Activated CD8-positive, alpha-beta memory T cell treated with anti-CD3 and anti-CD28 coated beads for 24 hours (primary cell): ENCODE measurements at places on chromosomes 11 and 22.
A peak's percentile ranks its signal among the peaks of the same experiment; 100 is the strongest.

- DNase-seq: no peak
These were observed 1080.2 kb downstream of the NTM start for GRCh38 chr11:132450631-132451030.

DNA sequence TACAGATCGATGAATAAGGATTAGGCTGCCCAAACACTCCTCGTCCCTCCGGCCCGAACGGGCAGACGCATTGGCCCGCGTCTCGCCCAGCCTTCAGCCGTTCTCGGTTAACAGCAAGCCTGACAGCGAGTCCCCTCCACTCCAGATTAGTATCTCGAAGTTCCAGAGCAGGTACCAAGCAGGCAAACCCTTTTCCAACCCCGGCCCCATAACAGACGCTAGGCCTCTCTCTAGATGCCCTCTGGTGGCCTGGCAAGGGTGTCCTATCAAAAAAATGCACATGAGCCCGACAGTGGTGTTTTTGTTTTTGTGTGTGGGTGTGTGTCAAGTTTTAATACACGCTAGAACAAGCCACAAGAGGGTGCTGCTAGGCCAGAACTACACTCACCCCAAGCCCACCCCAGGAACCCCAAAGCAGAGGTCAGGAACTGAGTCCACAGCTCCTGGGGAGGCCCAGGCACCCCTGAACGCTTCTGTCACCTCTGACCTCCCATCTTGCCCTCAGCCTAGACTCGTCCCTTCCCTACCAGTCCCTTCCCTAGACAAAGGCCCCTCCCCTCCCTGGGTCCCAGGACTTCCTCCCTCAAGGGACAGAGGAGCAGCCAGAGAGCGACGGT is 658 bp upstream of the ARFGAP2 start:
- no peak for DNase-seq

- no peak for DNase-seq
These were observed 44.2 kb downstream of the TRIM66 start for GRCh38 chr11:8638300-8638699.

GRCh38 chr11:27150098-27150497 is 109.5 kb downstream of the BBOX1 start:
- no peak for DNase-seq

DNA sequence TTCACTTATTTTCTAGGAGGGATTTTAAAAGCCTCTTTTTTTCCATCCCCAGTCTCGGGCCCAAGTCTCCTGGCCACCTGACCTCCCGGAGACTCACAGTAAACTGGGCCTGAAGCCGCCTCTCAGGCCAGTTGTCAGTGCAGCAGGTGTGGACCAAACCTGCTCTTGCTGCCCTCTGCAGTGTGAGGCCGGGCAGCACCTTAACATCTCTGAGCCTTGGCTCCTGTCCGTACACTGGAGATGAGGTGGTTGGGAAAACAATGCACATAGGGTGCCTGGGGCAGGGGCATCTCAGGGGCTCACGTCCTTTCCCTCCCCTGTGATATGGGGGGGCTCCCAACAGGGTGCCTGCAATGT is 45.1 kb downstream of the PHF21B start:
- DNase-seq: no peak

- no peak for DNase-seq
These were observed 34.9 kb downstream of the MAPK1 start for GRCh38 chr22:21832291-21833290.

DNA sequence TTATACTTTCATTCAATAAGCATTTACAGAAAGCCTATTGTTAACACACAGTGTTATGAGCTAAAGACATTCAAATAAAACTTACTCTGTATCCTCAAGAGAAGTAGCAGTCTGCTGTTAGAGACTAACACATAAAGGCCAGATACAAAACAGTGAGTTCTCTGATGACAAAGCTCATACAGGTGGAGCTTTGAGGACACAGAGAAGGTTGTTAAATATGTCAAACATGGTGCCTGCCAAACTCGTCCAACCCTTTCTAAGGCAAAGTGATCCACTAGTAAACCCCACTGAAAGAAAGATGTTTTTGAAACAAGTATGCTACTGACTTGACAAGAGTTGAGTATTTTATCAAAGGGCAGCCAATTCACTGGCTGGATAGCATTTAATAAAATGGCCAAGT is 70.1 kb downstream of the C2CD3 start:
- no peak for DNase-seq

- DNase-seq: peak; percentile 68
These were observed 988 bp downstream of the RPS3 start for GRCh38 chr11:75400146-75400865.

DNA sequence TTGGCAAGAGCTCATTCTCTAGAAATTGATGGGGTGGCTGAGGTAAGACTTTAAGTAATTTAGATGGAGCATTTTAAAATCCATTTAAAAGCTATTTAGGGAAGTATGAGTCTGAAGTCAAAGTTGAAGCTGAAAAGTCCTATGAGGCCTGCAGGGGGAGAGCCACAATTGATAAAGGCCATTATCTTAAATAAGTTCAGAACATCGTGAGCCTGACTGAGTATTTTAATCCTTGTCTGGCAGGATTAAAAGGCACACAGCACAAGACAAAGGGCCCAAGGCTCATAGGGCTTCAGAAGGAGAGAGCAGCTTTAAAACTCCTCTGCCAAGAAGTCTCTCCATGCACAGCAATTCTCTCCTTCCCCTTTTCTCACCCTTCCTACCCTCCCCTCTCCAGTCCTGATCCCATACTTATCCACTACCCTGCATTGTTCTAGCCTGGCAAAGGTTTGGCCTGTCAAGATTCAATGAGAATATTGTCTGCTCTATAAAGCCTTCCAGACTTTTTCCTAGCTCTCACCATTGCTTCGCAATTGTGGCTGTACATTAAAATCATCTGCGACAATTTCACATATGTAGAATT is 1312.9 kb downstream of the FAM181B start:
- no peak for DNase-seq

GRCh38 chr11:78213526-78214330 is 25.0 kb downstream of the USP35 start:
- peak; percentile 19 for DNase-seq

- peak; percentile 32 for DNase-seq
These were observed 28.7 kb downstream of the INCENP start for GRCh38 chr11:62152245-62153086.

GRCh38 chr22:16774911-16775500 is 50.2 kb downstream of the XKR3 start:
- DNase-seq: no peak

- DNase-seq: no peak
These were observed 83.6 kb downstream of the OSBP2 start for GRCh38 chr22:30778261-30778660.

GRCh38 chr22:26579331-26579886 is 10.5 kb downstream of the TPST2 start:
- DNase-seq: peak; percentile 78

- no peak for DNase-seq
These were observed 2.6 kb upstream of the RTL6 start for GRCh38 chr22:44500599-44500998.

DNA sequence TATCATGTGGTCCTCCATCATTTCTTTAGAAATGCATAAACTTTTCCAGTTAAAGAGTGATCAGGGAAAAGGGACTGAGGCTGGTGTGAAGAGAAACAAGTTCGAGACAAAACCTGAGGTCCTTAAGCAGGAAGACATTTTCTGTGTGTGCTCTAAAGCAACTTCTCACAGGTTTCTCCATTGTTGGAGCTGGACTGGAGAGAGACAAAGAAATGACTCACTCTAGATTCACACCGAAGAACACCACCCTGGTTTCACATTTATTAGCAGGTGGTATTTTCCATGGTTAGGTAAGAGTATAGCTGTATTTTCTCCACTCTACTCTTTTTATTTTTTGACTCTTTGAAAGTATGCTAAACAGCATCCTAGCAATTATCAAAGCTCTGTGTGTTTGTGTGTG is 736.4 kb downstream of the KCNA4 start:
- DNase-seq: no peak

- no peak for DNase-seq
These were observed 188.4 kb downstream of the SPON1 start for GRCh38 chr11:14150878-14151277.

GRCh38 chr11:68300076-68300830 is 12.1 kb upstream of the LRP5 start:
- no peak for DNase-seq

GRCh38 chr11:96287822-96288439 is 55.1 kb downstream of the MAML2 start:
- DNase-seq: no peak

- DNase-seq: no peak
These were observed 136.6 kb downstream of the ME3 start for GRCh38 chr11:86535773-86536172.

GRCh38 chr22:46936378-46936903 is 174.0 kb downstream of the TBC1D22A start:
- DNase-seq: peak; percentile 32

GRCh38 chr11:122270535-122270934 is 154.5 kb upstream of the BLID start:
- no peak for DNase-seq

DNA sequence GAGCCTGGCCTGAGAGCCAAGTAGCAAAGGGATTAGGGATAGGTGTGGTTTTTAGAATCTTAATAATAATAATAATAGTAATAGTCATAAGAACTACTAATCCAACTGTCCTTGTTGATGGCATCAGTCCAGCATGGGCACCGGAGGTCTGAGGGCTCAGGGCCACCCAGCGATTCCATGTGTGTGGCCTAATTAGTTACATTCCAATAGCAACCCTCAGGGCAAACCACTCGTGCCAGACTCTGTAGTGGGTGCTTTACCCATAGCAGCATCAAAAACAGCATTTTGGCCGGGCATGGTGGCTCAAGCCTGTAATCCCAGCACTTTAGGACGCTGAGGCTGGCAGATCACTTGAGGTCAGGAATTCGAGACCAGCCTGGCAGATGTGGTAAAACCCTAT is 19.0 kb upstream of the MYH9 start:
- no peak for DNase-seq

GRCh38 chr22:30743257-30744020 is 48.8 kb downstream of the OSBP2 start:
- DNase-seq: no peak

GRCh38 chr22:38273135-38273826 is 471 bp upstream of the TMEM184B start:
- DNase-seq: no peak
